ENCODE measurements at places on chromosomes 6 and 20.
A peak's percentile ranks its signal among the peaks of the same experiment; 100 is the strongest.

GRCh38 chr20:48821261-48821920, 6.4 kb downstream of the PREX1 start:
- no peak for DNase-seq

GRCh38 chr20:36307412-36308325, 1.5 kb downstream of the DLGAP4 start:
- DNase-seq = no peak

- DNase-seq = no peak
These were observed 44.7 kb downstream of the RGS17 start for GRCh38 chr6:153086225-153086990.

DNA sequence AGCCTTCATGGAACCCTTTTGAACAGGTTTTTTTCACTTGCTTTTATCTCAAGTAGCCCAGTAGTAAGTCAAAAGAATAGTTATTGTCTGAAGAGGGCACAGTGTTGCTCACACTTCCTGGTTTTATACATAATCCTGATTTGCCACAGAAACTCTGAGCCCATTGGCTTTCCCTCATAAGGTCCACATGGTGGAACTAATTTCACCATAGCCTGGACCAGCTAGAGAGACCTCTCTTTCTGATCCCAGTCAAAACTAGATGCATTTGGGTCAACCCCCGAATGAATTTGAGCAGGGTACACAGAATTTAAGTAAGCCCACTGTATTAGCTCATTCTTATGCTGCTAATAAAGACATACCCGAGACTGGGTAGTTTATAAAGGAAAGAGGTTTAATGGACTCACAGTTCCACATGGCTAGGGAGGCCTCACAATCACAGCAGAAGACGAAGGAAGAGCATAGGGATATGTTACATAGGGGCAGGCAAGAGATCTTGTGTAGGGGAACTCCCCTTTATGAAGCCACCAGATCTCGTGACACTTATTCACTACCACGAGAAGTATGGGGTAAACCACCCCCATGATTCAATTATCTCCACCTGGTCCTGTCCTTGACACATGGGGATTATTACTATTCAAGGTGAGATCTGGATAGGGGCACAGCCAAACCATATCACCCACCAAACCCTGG, 6.2 kb downstream of the RWDD2A start:
- no peak for DNase-seq

DNA sequence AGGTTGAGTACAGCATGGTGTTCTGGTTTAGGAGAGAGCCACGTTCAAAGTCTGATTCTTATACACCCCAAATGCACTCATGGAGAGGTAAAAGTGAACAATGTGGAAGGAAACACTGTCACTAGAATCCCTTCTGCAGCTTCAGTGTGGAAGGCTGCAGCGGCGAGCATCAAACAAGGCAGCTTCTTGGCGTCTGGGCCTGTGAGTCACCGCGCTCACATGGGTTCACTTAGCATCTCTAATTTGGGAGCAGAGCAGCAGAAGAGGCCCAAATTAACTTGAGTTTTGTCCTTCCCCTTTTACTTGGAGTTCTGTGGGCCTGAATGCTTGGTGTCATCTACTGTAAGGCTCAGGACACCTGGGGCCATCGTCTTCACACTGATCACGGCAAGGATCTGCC, 10.9 kb upstream of the E2F1 start:
- peak; percentile 12 for DNase-seq

DNA sequence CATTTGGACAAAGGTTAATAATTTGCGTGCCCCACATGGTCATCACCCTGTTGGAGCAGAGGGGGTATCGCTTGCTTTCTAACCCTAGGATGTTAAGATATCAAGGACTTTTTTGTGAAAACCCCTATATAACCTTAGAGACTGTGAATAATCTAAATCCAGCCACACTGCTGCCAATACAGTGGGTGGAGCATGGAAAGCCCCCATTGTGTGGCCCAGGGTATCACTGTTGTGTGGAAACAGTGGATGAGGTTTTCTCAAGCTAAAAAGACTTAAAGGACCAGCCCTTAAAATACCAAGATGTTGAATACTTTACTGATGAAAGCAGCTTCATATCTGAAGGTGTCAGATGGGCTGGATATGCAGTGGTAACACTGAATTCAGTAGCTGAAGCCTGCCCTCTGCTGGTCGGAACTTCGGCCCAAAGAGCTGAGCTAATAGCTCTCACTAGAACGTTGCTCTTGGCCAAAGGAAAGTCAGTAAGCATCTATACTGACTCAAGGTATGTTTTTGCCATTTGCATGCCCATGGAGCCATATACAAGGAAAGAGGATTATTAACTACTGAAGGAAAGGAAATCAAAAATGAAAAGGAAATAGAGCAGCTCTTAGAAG, 695.2 kb downstream of the PHF3 start:
- no peak for DNase-seq

GRCh38 chr6:88785478-88785877, 177.9 kb downstream of the RNGTT start:
- DNase-seq = no peak

DNA sequence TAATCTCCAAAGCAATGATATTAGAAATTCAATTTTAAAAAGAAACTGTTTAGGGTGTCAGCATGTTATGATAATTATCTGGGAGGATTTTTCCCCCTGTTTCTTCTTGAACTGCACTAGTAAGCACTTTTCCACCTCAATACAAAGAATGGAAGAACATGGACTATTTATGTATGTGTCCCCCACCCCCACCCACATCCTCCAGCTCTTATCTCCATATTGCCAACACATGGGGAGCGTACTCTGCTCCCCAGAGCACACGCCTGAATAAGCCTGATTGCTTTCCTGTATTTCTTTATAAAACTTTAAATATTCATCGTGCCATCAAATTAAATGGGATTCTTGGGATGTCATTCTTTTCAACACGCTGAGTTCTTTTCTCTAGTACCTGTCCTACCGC, 11.4 kb upstream of the LRFN2 start:
- DNase-seq = no peak

GRCh38 chr6:44497807-44498206, 110.3 kb downstream of the CDC5L start:
- DNase-seq = no peak

DNA sequence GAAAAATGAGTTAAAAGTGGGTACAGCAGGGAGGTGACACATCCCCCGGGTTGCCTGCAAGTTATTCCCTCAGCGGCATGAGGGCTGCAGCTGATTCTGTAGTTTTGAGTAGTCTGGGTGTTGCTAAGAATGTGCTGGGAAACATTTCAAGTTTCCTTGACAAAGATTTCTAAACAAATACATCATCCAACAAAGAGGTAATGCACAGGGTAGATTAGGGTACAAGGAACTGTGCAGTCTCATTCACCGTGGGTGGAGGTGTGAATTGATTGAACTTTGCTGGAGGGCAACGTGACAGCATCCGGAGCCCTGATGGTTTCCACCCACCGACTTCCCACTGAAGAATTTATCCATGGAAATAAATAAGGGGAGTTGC, 21.8 kb downstream of the CASS4 start:
- DNase-seq = no peak

GRCh38 chr6:30102414-30102969, 10.4 kb downstream of the TRIM31 start:
- DNase-seq = no peak

DNA sequence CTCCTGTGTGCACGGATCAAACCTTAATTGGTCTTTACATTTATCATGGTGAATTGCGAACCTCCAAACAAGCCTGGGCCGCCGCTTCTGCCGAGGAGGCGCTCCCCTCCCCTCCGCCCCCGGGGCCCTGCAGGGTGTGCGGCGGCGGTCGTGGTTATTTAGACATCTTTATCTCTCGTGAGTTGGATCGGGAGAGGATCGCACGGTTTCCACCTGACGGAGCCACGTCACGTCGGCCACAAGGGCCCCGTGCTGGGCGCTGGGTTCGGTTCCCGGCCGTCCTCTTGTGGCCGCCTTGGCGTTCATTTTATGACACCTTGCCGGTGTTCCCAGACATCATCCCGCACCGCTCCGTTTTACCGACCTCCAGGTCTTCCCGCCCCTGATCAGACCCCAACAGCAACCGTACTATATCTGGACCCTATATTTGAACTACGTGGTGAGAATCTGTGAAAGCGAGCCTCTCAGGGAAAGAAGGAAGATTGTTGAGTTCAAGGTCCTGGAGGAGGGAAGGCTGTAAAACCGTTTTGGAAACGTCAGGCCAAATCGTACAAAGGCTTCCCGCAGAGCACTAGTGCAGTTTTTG, 1.3 kb upstream of the CNR1 start:
- no peak for DNase-seq

DNA sequence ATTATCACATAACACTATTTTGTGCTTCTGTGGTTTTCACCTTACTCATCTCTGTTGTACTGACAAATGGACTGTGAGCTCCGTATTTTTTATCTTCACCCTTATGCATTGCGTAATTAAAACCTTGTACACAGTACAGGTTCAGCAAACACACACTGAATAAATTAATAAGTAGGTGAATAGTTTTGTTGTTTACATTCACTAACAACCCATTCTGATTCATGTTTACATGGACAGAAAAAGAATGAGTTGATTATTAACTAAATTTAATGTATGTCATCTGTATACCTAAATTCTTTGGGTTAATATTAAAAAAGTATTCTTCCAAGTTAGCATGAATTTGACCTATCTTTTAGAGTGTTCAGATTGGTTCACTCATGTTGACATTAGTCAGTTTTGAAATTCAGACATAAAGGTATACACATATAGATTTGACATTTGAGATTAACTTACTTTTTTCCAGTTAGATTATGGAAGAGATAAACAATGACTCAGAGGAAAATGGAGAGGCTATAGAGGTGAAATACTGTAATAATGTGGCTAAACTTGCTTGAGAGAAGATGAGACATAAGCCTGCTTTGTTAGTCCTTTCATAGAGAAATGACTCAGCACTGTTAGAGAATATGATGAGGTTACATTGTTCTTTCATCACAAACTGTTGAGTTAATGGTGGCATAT, 541.7 kb upstream of the FLRT3 start:
- peak; percentile 23 for DNase-seq

All from AG04449 (cell line).